ENCODE measurements at places on chromosomes 3 and 15. TPM values are rescaled to one million over a fixed set of nuclear protein-coding genes. Genes with fewer than 3 reads are reported as not detected.

The IL5RA gene
- not detected for total RNA-seq

The BNC1 gene
- total RNA-seq = 0.13 TPM

The LRRC3B gene
- total RNA-seq = not detected

The FOXL2NB gene
- total RNA-seq = not detected

The ADPRH gene
- 4.1 TPM for total RNA-seq

The ETV5 gene
- total RNA-seq = 7.0 TPM

The SLC12A1 gene
- total RNA-seq = not detected

The ATP13A5 gene
- total RNA-seq = not detected

The FEZF2 gene
- not detected for total RNA-seq

The RASL12 gene
- 0.15 TPM for total RNA-seq

The CDCP1 gene
- 0.53 TPM for total RNA-seq

The TRPM1 gene
- total RNA-seq = 0.10 TPM

The CPLX3 gene
- total RNA-seq = not detected

The STRA6 gene
- not detected for total RNA-seq

The PAK6 gene
- not detected for total RNA-seq

The KLHL6 gene
- 0.65 TPM for total RNA-seq

The CCPG1 gene
- 60.2 TPM for total RNA-seq

The CCDC50 gene
- 35.8 TPM for total RNA-seq

The CFAP100 gene
- total RNA-seq = not detected

The CCDC13 gene
- total RNA-seq = 1.6 TPM

The CXCR6 gene
- total RNA-seq = not detected

The PAQR5 gene
- 0.50 TPM for total RNA-seq

All from left lobe of liver (tissue), 2 donors.